ENCODE measurements at places on chromosomes 1 and 21.

DNA sequence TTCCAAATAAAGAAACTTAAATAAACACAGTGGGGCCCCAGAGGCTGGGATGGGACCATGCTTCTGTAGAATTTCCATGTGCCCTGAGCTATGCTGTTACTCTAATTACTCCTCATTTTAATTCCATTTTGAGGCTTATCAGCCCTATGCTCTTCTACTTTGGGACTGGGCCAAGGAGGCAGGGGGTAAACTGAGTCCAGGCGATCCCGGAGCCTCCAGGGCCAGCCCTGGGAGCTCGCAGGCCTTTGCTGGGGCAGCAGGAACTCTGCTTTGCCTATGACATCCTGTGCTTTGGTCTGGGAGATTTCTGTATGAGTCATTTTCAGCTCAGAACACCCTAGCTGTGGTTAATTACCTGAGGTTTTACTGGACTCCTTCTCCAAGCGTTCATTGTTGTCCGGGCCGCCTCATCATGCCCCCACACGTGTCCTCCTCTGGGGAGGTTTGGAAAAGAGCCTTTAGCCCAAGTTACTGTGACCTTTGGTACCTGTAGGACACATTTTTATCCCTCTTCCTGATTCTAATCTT is 95.7 kb downstream of the RHOU start:
- DNase-seq: no peak

- no peak for DNase-seq
These were observed 89.0 kb downstream of the TIAM1 start for GRCh38 chr21:31255036-31255435.

- DNase-seq: no peak
These were observed 8.8 kb downstream of the SMCP start for GRCh38 chr1:152886758-152887409.

DNA sequence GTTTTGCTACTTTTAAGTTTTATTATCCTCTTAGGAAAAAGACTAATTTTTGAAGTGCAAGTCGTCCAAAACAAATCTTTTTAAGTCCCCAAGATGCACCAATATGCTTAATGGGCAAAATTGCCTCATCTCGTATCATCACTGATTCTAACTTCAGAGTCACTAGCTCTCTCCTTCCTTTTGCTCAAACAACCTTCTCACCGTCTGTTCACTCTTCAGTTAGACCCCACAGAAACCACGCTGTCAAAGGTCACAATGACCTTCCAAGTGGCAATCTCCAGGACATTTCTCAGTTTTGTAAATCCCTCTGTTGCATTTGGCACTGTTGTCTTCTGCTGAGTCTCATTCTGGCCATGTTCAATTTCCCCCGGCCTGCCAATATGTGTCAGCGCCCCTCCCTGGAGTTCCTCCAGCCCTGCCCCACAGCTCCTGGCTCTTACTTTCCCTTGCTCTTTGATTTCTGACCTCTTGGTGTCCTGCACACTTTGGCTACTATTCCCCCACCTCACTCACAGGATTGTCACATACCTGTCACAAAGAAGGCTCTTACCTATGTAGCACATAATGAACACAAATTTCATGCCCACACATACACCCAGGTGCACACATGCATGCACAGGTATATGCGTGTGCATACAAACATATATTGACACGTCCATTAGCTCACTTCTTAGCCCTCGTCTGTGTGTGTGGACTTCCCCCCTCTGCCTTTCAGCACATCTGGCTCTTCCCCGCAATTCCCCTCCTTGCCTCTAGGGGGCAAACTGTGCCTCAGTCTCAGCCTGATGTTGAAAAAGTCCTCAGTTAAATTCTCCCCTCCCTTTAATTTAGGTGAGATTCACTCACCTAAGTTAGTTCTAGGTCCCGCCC is 354.0 kb upstream of the DUSP10 start:
- DNase-seq: peak; percentile 34

GRCh38 chr21:41965461-41966013 is 11.7 kb upstream of the C2CD2 start:
- DNase-seq: no peak

DNA sequence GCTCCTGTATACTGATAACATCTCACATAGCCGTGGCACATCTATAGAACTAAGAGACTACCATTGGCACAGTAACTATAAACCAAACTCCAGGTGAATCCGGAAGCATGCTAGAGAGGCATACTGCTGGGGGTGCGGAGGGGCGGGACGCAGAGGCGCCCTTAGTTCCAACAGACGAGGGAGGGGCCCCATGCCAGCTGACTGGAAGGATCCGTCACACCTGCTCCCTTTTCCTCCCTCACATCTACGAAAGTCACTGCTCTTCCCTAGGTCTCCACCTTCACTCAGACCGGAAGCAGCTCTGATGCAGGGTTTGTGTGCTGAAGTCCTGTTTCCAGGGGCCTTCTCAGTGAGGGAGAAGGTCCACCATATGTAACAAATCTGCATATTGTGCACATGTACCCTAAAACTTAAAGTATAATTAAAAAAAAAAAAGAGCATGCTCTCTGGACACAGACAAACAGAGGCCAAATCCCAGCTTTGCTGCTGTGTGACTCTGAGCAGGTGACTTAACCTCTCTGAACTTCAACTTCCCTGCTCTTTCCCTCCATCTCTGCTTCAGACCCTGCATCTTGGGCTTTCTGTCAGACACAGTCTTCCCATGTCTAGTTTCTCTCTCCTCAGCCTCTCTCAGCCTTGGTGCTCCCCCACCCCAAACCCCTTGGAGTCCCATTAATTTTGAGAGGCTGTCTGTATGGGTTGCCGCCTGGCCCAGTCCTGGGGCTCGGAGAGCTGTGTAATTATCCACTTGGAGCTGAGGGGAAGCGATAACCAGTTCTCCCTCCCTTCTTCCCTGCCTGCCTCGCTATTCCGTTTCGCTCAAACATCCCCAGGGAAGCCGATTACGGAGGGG is 7.8 kb upstream of the GJB5 start:
- no peak for DNase-seq

DNA sequence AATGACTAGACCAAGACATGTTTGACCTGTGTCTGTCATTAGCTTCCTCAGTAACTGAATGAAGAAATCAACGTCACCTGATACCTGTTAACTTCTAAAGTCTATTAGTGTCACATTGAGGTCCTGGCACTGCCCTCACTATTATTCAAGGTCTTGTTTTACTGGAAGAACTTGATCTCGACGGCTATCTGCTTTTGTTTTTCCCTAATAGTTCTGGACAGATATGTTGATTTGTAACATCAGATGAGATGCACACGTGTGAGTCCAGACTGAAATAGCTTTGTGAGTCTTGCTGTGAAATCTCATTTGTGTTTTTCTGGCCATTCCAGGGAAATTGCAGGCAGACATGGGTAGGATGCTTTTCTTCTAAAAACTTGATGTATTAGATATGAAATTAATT is 159.2 kb downstream of the RYR2 start:
- DNase-seq: no peak

DNA sequence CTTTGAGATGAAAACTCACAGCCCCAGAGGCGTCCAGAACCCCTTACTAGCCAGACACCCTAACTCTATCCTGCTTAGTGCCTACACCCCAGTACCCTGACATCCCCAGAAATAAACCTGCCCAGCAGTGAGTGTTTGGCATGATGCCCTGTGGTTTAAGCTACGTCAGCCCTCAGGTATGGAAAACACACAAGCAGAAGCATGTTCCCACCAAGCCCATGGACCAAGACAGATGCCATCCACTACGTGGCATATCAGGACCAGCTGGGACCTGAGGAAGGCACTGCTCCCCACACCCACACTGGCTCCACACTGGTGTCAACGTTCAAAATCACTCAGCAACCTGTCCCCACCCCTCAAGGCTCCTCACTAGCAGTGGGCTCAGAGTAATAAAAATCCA is 116.4 kb downstream of the SYT2 start:
- DNase-seq: no peak

GRCh38 chr1:116708255-116708900 is 40.8 kb upstream of the IGSF3 start:
- DNase-seq: no peak

DNA sequence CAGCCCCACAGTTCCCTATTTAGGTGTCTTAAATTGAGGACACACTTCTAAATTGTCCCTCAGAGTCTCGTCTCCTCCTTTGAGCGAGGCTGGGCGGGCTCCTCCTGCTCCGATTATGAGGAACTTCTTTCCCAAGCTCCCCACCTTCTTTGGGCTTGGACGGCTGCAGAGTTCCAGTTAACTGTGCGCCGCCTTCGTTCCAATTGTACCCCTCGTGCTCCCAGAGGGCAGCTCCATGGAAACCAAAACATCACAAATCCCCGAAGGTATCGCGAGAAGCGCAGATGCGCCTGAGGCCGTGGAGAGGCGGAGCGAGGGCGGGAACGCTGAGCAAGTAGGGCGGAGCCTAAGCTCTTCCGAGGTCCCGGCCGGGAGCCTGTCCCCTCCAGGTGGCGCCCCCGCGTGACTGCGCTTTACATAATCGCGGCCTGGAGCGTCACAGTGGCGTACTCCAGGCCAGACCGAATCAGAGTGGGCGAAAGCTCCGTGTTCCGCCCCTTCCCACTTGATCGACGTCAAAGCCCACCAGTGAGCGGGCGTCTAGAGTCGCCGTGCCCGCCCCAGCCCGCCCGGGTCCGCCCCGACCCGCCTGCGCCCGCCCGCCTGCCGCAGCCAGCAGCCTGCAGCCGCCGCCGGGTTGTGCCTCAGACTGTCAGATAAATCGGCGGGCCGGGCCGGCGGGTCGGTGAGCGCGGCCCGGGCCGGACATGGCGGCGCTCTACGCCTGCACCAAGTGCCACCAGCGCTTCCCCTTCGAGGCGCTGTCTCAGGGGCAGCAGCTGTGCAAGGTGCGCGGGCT is at the start of gene FAM76A:
FAM76A (plus strand) TSS at position 588 of the 799 bp plus-strand sequence; CDS start at position 708, 120 bp downstream.
- peak; percentile 99 for DNase-seq

DNA sequence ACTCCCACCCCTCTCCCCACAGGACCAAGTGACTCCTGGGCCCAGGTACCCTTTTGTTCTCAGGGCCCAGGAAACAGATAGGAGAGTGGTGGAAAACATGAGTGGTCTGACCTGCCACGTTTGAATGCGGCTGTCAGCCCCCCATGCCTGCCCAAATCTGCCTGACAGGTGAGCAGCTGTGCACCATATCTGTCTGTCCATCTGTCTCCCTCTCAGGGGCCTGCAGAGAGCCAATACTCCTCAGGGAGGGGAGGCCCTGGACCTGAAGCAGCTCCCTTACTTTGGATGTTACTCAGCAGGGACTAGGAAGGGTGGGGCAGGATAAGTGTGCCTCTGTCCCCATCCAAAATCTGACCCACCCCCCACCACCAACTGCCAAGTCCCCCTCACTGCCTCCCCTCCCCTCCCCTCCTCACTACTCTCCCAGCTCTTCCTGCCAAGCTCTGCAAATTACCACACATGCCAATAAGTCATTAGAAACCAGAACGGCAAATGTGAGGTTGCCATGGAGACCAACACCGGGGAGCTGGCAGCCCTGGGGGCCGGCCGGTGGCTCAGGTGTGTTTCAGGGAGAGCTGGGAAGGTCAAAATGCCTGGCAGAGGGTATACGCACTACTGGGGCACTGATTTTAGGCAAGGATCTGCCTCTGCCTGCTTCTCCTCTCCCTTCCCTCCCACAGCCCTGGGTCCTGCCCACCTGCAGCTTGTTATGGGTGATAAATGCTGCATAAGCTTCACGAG is 11.5 kb downstream of the LRRN2 start:
- DNase-seq: no peak

GRCh38 chr21:38384238-38384560 is 114.1 kb downstream of the ERG start:
- DNase-seq: no peak

- no peak for DNase-seq
These were observed 6.5 kb downstream of the LDLRAD1 start for GRCh38 chr1:54011316-54012007.

- no peak for DNase-seq
These were observed 263.4 kb downstream of the TTLL7 start for GRCh38 chr1:83735526-83735925.

DNA sequence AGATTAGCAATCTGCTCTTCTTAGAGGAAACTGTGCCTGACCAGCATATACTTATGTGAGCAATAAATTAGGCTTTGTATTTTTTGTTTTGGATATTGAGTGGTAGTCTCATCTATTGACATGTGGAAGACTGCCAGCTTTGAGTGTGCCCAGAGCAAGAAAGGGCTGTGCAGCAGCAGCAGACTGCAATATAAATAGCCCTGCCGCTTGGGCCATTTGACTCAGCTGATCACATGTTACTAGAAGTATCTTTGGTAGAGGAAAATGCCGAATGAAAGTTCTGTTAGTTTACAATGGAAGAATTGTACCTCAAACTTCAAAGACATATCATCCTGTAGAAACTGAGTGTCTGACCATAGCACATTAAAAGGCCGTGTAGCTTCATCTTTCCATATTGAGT is 9.1 kb upstream of the PSMB2 start:
- DNase-seq: no peak

- no peak for DNase-seq
These were observed 23.4 kb downstream of the ROR1 start for GRCh38 chr1:63797056-63797726.

GRCh38 chr1:170402476-170403311 is 129.3 kb upstream of the GORAB start:
- no peak for DNase-seq

All from stimulated activated CD4-positive, alpha-beta T cell treated with anti-CD3 and anti-CD28 coated beads, TNF-alpha, amount 100 ng/mL, for 48 hours (primary cell).